ENCODE measurements at places on chromosomes 12 and 14.
A peak's percentile ranks its signal among the peaks of the same experiment; 100 is the strongest.

- no peak for DNase-seq
These were observed 77.4 kb downstream of the ST8SIA1 start for GRCh38 chr12:22257100-22257499.

DNA sequence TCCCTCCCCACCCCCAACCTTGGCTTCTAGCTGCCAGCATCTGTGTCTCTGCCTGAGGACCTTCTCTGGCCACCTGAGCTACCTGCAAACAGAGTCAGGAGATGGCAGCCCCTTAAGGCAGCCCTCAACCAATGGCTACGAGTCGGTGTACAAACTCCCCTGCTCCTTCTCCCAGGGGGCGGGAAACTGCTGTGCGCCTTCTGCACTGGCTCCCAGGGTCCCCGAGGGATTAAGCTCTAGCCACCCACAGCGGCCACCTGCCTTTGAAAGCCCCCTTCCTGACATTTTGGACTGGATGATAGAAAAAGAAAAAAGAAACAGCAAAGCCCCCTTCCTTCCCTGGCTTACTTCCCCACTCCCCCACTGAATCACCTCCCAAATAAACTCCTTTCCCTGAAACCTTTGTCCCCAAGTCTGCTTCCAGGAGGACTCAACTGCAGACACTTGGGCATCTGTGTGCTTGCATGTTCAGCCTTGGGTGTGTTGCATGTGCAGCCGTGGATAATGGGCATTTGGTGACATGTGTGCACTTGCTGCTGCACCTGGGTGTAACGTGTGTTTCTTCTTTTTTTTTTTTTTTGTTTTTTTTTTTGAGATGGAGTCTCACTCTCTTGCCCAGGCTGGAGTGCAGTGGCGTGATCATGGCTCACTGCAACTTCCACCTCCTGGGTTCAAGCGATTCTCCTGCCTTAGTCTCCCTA, 6.0 kb downstream of the SDS start:
- DNase-seq = no peak

DNA sequence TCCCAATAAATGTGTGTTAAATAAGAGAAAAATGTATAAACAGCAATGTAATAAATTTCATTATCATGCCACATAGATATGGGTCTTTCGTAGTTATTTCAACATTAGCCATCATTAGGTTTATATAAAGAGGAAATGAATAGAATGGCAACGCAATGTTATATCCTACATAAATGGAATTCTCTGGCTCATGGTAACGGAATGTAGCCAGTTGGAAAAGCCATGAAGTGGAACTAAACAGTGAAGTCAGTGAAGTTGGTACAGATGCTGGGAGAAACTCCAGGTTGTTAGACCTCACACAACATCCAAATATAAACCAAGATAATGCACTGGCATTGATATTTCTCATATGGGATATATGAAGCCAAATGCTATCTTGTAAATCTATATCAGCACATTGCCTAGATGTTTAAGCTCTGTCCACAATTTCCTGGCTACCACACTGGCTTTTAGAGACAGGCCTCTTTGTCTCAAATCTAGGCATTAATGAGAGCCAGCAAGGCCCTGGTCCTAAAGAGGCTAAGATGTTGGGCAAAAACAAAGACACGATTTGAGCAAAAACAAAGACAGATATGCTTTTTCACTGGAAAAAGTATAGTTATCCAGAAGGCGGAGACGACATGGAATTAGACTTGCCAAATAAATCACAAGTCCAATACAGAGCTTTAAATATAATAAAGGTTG, 861.0 kb downstream of the RPS29 start:
- no peak for DNase-seq

- peak; percentile 19 for DNase-seq
These were observed 124.1 kb downstream of the SSPN start for GRCh38 chr12:26319511-26319910.

GRCh38 chr14:85042301-85042700, 487.6 kb upstream of the FLRT2 start:
- DNase-seq = no peak

- DNase-seq = no peak
These were observed 77.9 kb downstream of the PTGER2 start for GRCh38 chr14:52391881-52392615.

GRCh38 chr12:14810167-14810952, 3.6 kb downstream of the SMCO3 start:
- DNase-seq = no peak

DNA sequence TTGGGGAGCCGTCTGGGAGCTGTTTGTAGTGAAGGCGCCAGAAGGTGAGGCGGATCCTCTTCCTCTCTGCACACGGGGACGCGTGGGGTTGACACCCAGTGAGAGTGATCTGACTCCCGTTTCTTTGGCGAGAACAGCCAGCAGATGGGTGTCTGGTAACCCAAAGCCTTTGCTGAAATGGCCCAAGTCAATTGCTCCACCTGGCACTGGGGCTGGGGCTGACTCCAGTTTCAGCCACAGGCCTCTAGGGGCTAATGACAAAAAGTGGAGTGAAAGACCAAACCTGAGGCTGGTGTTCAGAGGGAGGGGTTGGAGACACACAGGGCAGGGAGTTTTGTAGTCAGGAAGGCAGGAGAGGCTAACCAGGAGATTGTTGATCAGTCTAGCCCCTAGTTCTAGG, 87.0 kb downstream of the FRMD6 start:
- no peak for DNase-seq

- no peak for DNase-seq
These were observed 9.3 kb upstream of the GYS2 start for GRCh38 chr12:21613931-21614330.

- no peak for DNase-seq
These were observed 90.0 kb upstream of the PLEKHA5 start for GRCh38 chr12:19039515-19039914.

DNA sequence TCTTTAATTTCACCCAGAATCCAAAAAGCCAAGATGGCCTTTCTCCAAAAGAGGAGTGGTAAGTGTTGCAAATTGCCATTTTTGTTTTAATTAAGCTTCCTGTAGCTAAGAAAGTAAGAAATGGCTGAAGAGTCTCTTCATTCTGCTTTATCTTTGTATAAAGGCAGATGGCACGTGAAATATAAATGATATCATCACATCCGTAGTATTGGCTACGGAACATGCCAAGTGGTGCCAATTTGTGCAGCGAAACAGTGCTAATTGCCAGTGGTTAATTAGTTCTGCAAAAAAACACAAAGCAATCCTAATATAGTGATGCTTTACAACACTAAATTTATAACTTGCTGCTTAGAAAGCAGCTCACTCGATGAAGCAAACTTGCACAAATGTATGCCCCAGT, 29.4 kb downstream of the PLEKHG7 start:
- no peak for DNase-seq

GRCh38 chr12:49017891-49018260, 700 bp downstream of the PRKAG1 start:
- DNase-seq = no peak

DNA sequence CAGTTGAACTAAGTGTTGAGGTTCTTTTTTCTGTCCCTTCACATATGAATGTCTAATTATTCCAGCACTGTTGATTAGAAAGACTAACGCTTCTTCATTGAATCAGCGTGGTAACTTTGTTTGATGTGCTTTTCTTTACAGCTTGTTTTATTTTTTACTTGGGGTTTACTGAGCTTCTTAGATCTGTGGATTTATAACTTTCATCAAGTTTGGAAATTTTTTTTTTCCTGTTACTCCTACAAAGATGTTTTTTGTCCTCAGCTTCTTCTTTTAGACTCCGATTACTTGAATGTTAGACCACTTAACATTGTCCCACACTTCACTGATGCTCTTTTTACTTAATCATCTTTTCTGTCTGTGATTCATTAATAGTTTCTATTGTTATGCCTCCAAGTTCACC, 31.5 kb downstream of the NTN4 start:
- DNase-seq = no peak

GRCh38 chr12:2650261-2651067, 144.3 kb upstream of the FKBP4 start:
- DNase-seq = no peak

- no peak for DNase-seq
These were observed 19.3 kb upstream of the CCER1 start for GRCh38 chr12:90974286-90974685.

- DNase-seq = peak; percentile 4
These were observed 253.4 kb upstream of the SFSWAP start for GRCh38 chr12:131457331-131458047.

GRCh38 chr14:51908086-51908485, 47.7 kb downstream of the GNG2 start:
- DNase-seq = no peak

All from mucosa of descending colon (tissue), 3 donors.